Bladder microvascular endothelial cell (primary cell): ENCODE measurements at places on chromosomes 6 and 20. TPM values are rescaled to one million over a fixed set of nuclear protein-coding genes. Genes with fewer than 3 reads are reported as not detected.

Gene ACTL10
- 1.5 and 1.6 TPM in 2 replicates for total RNA-seq

Gene FYN
- total RNA-seq: 151 and 201 TPM in 2 replicates

Gene FBXO30
- total RNA-seq: 8.3 and 18.9 TPM in 2 replicates

Gene SPATS1
- not detected in 2 replicates for total RNA-seq

Gene MYLIP
- 34.2 and 34.6 TPM in 2 replicates for total RNA-seq

Gene HNF4A
- total RNA-seq: under 0.01 TPM in 1 of 2 replicates, not detected in the other

Gene IL17A
- total RNA-seq: not detected in 2 replicates

Gene SOX18
- 36.2 and 43.9 TPM in 2 replicates for total RNA-seq

Gene PHACTR1
- total RNA-seq: 1.9 and 2.7 TPM in 2 replicates

Gene CPXM1
- total RNA-seq: under 0.01 and 0.38 TPM in 2 replicates

Gene MUCL3
- not detected in 2 replicates for total RNA-seq

Gene DEFB132
- total RNA-seq: not detected in 2 replicates

Gene RBM12
- total RNA-seq: 29.1 and 59.0 TPM in 2 replicates

Gene TFAP2C
- total RNA-seq: under 0.01 TPM in 1 of 2 replicates, not detected in the other

Gene CAGE1
- under 0.01 and 0.06 TPM in 2 replicates for total RNA-seq

Gene NR2E1
- not detected in 2 replicates for total RNA-seq

Gene C6orf15
- total RNA-seq: not detected in 2 replicates

Gene CST5
- total RNA-seq: not detected in 2 replicates

Gene LY86
- total RNA-seq: not detected in 2 replicates

Gene TSHZ2
- total RNA-seq: 0.65 and 1.5 TPM in 2 replicates

Gene PLCB4
- total RNA-seq: 0.65 and 11.9 TPM in 2 replicates

Gene STX11
- 5.7 and 16.4 TPM in 2 replicates for total RNA-seq

Gene ZSCAN12
- 3.2 and 5.3 TPM in 2 replicates for total RNA-seq

Gene IMPG1
- not detected in 2 replicates for total RNA-seq

Gene PRRT1
- not detected in 2 replicates for total RNA-seq

Gene HLA-DOA
- 0.16 TPM in 1 of 2 replicates, not detected in the other for total RNA-seq

Gene SLC44A4
- total RNA-seq: 0.06 and 0.49 TPM in 2 replicates

Gene DDX27
- total RNA-seq: 18.6 and 30.8 TPM in 2 replicates

Gene TAAR9
- not detected in 2 replicates for total RNA-seq

Gene EYS
- total RNA-seq: not detected in 2 replicates
